ENCODE measurements at places on chromosomes 3 and 15.

GRCh38 chr15:90650117-90650955 is 66.8 kb upstream of the BLM start:
- DNase-seq: peak; percentile 14

GRCh38 chr3:57164217-57164656 is 916 bp downstream of the IL17RD start:
- DNase-seq: peak; percentile 43

DNA sequence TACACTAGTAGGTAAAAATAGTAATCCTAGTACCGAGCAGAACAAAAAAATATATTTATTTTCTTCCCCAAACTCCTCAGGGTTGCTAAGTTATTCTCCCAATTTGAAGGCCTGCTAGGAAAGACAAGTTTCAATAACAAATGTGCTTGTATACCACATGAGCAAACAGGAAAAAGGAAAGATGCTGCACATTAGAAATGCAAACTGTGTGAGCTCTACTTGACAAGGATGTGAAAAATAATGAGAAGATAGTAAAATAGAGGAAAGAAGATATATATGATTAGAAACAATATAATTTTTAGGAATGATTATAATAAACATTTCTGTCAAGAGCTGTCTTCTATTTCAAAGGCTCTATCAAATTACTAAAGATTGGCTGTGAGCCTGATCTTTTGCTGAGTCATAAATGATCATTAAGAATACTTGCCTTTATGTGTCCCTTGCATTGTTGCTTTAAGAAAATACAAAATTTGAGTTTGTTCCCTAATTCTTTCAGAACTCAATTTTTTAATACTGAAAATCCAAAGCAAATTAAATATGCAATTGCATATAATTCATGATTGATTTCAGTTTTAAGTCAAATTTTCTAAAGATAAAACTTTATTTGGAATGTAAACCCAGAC is 174.2 kb downstream of the NEK10 start:
- peak; percentile 56 for DNase-seq

GRCh38 chr15:79209690-79210089 is 72.8 kb upstream of the ANKRD34C start:
- DNase-seq: no peak

- DNase-seq: peak; percentile 38
Observed at GRCh38 chr3:187963677-187964385, 190.1 kb upstream of the LPP start.
